ENCODE measurements at places on chromosomes 6 and 20. TPM values are rescaled to one million over a fixed set of nuclear protein-coding genes. Genes with fewer than 3 reads are reported as not detected.

- DNase-seq: no peak
Observed at GRCh38 chr6:10259671-10260070, 155.2 kb downstream of the TFAP2A start.

DNA sequence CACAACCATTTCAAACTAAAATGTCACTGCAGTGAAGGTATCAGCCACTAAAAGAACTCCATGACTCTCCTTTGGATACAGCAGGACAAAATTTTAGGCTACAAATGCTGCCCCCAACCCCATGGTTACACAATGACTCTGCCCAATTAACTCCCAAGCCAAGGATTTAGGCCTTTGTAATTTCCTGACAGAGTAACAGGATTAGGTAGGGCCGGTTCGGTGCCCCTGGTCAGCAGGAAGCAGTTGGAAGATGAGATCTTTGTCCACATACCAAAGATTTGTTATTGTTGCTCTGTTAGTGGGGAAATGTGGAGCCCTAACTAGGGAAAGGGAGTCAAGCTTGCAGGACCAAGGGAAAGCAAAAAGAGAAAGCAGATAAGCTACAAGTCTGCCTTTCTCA is 26.7 kb upstream of the RIPK1 start:
- no peak for DNase-seq

DNA sequence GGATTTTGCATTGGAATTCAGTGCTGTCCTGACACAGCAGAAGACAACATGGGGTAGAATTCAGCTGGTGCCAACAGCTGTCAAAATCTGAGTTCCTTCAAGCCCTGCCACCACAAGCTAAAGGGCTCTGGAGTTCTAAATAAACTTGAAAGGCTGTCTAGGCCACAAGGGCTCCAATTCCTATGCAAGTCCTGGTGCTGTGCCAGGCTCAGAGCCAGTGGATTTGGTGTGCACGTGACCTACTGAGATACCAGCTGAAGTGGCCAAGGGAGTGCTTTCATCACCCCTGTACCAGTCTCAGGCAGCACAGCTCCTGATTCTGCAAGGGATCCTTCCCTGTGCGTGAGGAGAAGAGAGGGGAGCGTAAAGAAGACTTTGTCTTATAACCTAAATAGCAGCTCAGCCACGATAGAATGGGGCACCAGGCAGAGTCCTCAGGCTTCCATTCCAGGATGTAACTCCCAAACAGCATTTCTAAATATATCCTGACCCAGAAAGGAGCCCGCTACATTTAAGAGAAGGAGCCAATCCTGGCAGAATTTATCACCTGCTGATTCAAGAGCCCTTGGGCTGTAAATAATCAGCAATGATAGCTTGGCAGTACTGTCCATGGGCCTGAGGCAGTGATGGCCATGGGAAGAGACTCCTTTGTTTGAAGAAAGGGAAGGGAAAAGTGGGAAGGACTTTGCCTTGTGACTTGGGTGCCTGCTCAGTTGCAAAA is 881.2 kb upstream of the EPHA7 start:
- peak; percentile 14 for DNase-seq

Gene KCNB1
- 0.02 TPM for total RNA-seq

Gene CYP21A2
- total RNA-seq: 0.48 TPM
